ENCODE measurements at places on chromosomes 1 and 21.

DNA sequence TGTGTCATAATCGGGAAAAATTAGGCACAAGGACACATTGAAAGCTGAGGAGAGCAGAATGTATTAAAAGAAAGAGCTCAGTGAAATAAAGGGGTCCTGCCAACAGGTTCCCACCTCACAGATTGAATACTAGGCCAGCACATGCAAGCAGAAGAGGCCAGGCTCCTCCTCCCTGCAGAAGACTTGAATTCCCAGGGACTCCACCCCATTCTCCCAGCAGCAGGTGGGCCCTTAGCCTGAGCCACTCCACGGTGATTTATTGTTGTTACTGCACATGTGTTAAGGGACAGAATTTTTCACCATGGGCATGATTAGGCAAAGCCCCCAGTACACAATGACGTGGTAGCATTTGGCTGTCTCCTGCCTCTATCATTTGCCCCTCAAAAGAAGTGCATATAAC lies 1844.7 kb downstream of the NCAM2 start:
- DNase-seq = peak; percentile 62

GRCh38 chr21:17441370-17441769 lies 71.5 kb upstream of the CXADR start:
- DNase-seq = no peak

DNA sequence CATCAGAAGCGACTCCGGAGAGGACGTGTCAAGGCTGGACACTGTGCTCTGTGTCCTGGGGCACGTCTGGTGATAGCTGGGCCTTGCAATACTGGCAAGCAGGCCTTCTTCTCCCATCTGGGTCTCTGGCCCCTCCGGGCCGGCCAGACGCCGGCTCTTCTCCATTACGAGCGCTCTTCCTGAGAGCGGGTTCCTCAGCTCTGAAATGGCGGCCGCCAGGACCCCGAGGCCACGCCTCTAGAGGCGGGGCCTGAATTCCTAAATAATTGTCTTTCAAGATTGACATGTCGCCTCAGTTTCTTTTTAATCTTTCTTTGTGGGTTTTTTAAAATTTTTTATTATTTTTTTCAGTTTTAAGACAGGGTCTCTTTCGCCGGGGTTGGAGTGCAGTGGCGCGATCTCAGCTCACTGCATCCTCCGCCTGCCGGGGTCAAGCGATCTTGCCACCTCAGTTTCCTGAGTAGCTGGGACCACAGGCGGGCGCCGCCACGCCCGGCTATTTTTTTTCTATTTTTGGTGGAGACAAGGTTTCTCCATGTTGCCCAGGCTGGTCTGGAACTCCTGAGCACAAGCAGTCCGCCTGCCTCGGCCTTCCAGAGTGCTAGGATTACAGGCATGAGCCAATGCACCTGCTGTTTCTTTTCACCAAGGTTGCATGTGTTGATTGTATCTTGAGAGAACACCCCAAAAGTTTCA lies 9.2 kb downstream of the RNF2 start:
- DNase-seq = no peak

DNA sequence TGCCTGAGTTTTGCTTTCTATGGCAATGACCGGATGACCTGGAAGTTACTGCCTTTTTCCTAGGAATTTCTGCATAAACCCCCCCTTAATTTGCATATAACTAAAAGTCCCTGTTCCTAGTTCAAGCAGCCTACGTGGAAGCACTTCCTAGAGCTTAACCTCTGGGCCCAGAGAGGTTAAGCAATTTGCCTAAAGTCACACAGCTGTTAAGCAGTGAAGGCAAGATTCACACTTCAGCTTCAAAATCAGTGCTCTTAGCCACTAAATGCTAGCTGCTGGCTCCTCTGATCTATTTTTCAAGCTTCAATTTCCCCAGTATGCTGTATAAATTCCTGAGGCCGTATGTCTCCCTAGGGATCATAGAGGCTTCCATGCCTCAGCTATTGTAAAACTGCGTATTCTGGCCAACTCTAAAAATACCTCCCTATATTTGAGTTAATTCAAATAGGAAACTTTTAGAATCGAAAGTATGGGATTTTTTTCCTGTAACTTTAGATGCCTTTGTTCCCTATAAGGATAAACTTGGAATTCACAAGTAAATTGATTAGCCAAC lies 53.1 kb upstream of the CD5L start:
- no peak for DNase-seq

DNA sequence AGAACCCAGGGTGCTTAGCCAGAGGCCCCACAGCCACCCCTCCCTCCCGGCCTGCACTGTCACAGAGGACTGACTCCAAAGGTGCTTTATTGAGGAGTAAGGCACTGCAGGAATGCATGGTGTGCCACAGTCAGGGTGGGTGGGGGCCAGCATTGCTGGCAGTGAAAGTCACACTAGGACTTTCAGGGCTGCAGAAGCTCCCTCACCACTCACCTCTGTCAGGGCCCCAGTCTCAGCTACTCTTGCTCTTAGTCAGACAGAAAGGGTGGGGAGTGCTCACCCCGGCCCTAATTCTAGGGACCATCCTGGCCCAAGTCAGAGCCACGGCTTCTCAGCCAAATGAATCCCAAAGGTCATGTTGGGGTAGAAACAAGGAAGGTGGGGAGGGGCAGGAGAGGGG lies 19.4 kb downstream of the KNCN start:
- no peak for DNase-seq

- peak; percentile 56 for DNase-seq
These were observed 30.6 kb upstream of the MARK1 start for GRCh38 chr1:220497220-220497947.

- no peak for DNase-seq
These were observed 159.8 kb downstream of the TGFBR3 start for GRCh38 chr1:91725989-91726721.

- DNase-seq = no peak
These were observed 80.7 kb downstream of the NID1 start for GRCh38 chr1:235984041-235984825.

GRCh38 chr1:112762541-112763500 lies 47.7 kb upstream of the PPM1J start:
- DNase-seq = peak; percentile 30

DNA sequence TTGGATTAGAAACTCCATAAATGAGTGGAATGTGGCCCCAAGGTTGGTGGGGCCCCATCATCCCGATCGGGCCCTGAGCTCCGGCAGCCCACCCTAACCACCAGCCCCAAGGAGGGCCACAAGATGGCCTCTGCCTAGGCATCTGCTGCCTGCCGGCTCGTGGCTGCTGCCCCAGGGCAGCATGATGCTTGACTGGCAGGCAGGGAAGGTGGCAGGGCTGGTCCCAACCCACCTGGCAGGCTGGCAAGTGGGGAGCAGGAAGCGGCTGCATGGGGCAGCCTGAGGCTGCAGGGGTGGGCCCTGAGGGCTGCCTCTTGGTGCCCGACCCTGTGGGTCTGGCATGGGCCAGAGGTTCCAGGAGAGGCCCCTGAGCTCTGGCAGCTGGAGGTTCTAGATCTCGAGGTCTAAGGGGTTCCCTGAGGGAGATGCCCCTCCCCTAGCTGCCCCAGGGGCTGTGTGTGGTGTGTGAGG lies 760 bp upstream of the GJC2 start:
- no peak for DNase-seq

GRCh38 chr21:41634858-41635257 lies 126.9 kb upstream of the TMPRSS2 start:
- no peak for DNase-seq

- DNase-seq = no peak
These were observed 494 bp upstream of the PIP5K1A start for GRCh38 chr1:151197863-151198253.

DNA sequence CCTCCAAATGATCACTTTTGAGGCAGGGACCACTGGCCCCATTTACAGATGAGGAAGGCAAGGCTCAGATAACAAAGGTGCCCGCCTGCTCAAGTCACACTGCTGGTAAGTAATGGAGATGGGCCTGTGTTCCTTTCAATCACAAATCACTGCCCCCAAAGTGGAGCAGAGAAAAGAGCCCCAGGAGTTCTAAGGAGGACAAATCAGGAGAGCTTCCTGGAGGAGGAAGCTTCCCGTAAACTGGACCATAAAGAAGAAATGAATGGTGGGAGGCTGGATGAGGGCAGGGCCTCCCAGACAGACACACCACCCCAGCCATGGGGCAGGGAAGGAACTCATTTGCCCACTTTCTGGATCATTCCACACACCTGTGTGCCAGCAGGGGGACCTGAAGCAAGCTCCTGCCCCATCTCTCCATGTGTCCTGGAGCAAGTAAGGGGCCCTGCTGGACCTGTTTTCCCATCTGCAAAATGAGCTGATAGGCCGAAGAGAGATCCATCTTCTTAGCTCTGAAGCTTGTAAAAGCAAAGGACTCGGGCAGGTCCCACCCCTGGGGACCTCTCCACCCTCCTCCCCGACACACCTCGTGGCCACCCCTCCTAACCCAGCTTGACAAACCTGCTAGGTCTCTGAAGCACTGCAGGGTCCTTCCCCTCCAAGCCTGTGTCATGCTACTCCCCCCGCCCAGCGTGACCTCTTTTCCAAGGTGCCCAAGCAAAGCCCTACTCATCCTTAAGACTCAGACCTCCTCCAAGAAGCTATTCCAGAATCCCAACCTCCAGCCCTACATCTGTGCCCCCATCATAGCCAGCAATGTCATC lies 5.5 kb downstream of the LAPTM5 start:
- no peak for DNase-seq

GRCh38 chr21:37461479-37461878 lies 94.9 kb downstream of the DYRK1A start:
- no peak for DNase-seq

GRCh38 chr1:157025856-157026255 lies 19.7 kb downstream of the ARHGEF11 start:
- DNase-seq = no peak

GRCh38 chr1:226659641-226660040 lies 79.4 kb downstream of the ITPKB start:
- DNase-seq = no peak

GRCh38 chr1:202154766-202155477 lies 5.5 kb downstream of the PTPN7 start:
- no peak for DNase-seq

GRCh38 chr21:33991133-33991532 lies 75.5 kb upstream of the ATP5PO start:
- no peak for DNase-seq

DNA sequence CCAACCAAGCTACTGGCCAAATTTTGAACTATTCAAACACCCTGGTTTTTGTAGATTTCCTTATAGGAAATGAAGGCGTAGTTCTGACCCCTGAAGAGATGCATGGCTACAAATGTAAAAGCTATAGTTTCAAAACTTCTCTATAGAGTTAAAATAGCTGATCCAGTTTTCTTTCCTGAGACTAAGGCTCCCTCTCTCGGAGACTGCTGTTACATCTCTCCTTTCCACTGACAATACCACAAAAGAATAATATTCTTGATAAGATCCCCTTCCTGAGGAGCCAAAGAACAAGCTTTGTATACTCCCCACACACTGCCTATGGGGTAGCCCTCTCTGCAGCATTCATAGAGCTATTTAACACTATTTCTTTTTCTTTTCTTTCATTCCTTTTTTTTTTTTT lies 6.7 kb upstream of the CFAP126 start:
- DNase-seq = no peak

DNA sequence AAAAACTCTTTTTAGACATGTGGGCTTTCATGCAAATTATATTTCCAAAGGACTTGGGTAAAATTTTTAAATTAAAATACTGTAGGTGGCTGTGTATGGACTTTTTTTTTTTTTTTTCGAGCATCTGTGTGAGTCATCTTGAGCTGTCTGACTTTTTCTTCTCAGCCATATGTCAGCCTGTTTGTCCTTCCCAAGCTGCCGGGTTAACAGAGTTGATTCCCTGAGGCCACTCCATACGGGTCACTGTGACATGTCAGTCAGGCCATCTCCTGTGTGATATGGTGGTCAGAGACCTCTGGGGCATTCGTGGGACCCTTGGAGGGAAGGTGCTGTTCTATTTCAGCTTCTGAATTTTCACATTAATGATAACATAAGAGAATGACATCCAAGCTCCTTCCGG lies 148.3 kb downstream of the KCNJ6 start:
- peak; percentile 64 for DNase-seq

- no peak for DNase-seq
These were observed 178.0 kb downstream of the HHAT start for GRCh38 chr1:210506689-210507088.

DNA sequence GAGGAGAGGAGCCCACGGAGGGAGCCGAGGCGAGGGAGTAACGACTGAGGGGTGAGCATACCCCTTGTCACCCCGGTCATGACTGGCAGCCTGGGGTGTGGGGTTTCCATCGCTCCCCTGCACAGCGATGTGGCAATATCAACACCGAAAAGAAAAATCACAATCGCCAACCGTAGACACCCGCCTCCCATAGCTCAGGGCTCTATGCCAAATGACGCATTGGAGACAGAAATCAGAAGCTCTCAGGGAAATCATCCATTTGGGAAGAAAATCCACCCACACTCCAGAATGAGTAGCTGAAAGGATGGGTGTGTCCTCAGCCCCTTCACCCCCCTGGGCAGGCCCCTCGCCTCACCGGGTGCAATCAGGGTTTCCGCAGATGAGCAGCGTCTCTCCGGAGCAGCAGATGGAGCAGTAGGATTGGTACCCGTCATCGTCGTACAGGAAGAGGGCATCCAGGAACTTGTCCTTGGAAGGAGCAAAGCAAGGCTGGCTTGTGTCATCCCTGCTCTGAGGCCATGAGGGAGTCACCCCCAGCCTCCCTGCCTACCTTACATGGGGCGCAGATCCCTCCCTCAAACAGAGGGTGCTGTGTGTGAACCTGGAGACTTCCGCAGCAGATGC lies 2.5 kb downstream of the DNMT3L start:
- DNase-seq = peak; percentile 36

DNA sequence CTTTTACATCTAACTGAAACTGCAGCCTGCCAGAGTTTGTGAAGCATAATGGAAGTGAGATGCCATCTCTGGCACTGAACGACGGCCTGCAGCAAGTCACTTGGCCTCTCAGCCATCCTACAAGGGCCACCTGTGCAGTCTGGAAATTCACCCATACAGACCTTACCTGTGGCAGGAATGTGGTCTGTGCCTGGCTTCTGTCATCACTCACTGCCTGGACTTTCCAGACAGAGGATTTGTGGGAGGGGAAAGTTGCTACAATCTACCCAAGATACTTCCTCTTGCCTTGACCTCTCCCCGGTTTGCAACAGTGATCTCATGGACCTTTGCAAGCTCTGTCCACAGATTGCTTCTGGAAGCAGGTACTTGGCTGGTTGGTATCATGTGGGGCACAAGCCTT lies 58.4 kb upstream of the ATP1B1 start:
- no peak for DNase-seq

DNA sequence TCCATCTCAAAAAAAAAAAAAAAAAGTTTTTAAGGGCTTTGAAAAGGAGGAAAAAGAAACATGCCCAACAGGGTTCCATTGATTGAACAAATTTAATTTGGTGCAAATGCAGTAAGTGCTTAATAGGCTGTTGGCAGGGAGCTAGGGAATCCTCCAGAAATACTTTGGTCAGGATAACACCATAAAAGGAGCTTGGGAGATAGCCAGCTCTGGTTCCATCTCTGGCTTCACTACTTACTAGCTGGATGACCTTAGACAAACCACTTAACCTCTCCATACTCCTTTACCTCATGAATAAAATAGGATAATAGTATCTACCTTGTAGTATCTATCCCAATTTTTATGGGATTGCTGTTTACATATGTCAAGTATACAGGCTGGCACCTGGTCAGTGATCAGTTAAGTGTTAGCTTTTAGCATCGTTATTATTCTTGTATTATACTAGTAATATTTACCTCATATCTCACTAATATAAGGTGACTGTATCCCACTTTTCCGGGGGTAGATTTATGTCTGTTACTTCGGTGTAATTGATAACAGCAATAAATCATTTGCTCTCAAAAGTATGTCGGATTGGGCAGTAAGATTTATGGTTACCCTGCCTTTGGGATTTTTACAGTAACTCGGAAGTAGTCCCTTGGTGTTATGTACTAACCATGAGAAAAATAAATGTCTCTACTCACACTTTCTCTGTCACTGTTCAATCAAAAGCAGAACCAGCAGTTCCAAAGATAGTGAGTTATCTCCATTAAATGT lies 36.4 kb downstream of the BTG3 start:
- DNase-seq = no peak
